Right hindlimb (tissue), 1 donor: ENCODE measurements at places on chromosomes 5 and 9.
A peak's percentile ranks its signal among the peaks of the same experiment; 100 is the strongest.

DNA sequence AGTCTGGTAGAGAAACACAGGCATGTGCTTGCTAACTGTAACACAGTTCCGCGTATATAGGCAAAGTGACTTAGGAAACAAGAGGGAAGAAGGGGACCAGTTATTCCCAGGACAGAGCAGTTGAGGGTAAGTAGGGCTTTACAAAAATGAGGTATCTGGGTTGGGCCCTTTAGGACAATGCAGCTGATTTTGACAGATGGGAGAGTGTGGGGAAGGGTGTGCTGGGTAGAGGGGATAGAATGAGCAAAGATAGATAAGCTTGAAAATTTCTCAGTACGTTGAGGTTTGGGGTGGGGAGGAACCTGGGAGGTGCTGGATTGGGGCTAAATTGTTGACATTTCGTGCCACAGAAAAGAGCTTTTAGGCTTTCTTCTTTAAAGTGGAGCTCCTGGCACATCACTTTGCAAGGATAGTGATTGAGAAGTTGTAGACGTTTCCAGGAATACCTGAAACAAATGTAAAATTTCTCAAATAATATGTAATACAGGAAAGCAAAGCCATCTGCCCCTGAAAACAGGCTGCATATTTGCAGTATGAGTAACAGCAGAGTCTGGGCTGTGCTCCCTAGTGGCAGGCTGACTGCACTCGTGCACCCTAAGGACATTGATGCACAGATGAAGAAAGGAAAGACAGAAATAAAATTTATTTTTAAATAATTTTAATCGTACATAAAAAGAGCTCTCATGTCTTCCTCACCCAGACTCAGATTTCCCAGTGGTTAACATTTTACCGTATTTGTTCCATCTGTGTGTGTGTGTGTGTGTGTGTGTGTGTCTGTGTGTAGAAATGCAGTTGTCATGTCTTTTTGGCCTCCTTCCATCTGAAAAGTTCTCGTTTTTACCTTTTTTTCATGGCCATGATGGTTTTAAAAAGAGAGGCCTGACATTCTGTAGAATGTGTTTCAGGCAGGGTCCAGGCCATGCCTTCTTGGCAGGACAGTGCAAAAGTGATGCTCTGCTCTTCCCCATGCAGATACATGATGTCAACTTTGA lies 144.9 kb upstream of the DMRT1 start:
- no peak for DNase-seq

DNA sequence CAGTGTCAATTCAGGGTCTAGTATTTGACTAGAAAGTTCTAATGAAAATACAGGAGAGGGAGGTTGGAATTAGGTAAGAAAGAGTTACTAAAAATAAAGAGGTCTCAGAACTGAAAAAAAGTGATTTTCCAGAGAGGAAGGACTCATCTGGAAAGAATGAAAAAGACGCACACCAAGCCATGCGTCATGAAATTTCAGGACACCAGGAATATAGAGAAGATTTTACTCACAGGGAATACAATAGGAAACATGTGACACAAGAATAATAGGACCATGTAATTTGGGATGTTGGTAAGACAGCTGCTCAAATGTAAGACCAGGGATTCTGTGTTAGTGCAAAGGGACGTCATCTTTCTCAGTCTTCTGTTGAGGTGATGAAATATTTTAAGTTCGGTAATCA lies 224.7 kb downstream of the GDNF start:
- no peak for DNase-seq

DNA sequence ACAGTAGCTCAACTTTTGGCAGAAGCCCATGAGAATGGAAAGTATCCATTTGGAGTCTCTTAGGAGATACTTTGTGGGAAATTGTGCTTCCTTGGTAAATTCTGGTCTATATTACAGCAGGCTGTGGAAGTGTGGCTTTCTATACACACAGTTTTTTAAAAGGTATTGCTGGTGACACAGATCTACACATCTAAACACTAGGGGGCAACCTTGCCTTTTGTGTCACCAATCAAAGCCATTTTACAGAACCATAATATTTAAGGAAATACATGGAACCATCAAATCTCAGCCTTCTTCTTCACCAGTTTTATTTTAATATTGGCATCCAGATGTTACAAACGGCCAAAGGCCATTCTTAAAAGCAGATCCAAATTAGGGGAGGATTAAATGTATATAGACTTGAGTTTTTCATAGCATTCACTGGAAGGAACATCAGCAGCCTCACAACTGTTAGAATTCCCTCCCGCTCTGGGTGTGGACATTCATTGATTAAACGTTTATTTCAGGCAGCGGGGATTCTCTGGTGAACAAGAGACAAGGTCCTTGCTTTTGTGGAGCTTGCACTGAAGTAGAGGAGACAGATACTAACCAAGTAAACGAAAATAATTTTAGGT lies 132.4 kb upstream of the EPB41L4A start:
- DNase-seq: peak; percentile 47

- DNase-seq: no peak
Observed at GRCh38 chr5:152650413-152650812, 245.3 kb upstream of the NMUR2 start.

- no peak for DNase-seq
Observed at GRCh38 chr9:127890053-127890452, 9.3 kb downstream of the ST6GALNAC6 start.

DNA sequence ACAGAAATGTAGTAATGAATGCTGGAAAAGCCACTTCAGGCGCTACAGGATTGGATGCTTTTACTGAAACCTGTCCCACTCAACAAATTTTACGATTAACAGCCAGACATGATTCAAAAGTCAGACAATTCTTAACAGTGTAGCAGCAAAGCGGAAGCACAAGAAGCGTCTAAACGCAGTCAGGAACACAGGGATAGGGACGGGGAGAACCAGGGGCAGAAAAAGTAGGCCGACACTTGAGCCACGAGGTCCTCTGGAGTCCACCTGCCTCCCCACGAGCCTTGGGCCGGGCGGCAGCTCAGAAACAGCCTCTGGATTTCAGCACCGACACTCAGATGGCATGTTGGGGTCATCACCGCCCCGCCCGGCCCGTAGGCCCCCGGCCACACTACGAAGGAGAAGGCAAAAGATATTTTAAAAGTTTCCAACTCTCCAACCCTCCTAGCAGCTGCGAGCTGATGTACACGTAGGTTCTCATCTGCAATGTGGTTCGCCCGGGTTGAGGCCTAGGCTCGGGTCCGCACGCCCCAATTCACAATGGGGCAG lies 615 bp downstream of the RACK1 start:
- DNase-seq: no peak

GRCh38 chr9:137734181-137734580 lies 115.4 kb downstream of the EHMT1 start:
- DNase-seq: no peak

DNA sequence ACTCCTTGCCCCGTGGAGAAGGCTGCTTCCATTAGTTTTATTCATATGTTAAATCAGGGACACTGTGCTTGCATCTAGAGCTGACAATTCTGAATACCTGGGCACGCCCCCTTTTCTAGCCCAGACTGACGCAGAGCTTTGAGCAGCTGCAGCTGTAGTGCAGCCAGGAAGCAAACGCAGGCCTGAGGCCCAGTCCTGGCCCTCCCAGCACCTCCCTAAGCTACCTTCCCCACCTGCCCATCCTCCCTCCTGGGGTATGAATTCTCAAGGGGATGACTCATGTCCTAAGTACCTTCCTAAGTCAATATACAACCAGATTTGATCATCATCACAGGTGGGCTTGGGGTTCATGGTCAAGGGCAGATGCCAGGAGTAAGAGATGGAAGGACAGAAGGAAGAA lies 3.5 kb downstream of the PHF19 start:
- no peak for DNase-seq

- no peak for DNase-seq
Observed at GRCh38 chr9:14175778-14176177, 138.2 kb downstream of the NFIB start.

GRCh38 chr9:26809795-26810194 lies 82.8 kb downstream of the CAAP1 start:
- no peak for DNase-seq

- peak; percentile 24 for DNase-seq
Observed at GRCh38 chr5:55227664-55228430, 732 bp upstream of the MCIDAS start.

DNA sequence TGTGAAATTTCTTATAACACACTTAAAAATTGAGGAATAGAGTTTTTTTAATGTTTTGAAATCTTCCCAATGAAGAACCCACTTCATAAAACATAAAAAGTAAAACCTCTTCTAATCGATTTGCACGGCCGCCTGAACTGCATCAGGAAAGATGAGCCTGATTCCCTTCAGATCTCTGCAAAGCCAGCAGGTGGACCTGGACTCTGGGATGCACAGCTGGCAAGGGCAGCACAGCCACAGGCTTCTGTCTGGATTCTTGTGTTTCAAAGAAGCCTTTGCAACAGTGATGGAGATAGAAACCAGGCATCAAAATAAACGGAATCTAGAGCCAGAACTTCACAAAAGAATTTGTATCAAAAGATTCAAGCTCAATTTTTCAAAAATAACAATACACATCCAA lies 36.0 kb upstream of the SPATA31C2 start:
- DNase-seq: peak; percentile 33

DNA sequence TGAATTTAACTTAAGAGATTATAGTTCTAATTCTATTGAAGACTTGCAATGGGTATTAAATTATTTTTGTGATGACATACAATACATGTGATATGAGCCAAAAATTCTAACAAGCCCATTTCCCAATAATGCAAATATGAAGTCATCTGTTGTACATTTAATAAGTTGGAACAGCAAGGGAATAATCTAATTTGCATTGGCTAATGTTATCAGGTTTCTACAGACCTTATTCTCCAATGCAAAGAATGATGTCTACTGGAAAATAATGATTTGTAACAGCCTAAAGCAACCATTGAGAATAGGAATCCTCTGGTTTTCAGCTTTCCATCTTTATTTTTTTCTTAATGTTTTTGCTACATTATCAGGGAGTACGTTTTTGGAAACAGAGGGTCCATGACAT lies 89.1 kb upstream of the MINAR2 start:
- DNase-seq: no peak

DNA sequence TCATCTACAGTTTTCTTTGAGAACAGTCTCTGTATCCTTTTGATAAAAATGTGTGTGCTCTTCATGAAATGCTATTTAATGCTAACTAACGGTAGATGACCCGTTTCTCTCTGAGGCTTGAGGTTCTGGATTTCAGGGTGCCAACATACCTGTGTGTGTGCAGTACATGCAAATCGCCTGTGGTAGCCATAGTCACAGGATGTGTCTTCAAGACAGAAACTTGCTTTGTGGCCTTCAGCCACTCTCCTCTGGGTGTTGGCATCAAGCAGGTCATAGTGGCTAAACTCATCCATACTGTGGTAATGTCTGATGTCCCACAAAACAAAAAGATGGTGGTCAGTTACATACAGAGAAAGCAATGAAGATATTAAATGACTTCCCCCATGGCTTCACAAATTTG lies 4.2 kb downstream of the LOX start:
- DNase-seq: no peak

DNA sequence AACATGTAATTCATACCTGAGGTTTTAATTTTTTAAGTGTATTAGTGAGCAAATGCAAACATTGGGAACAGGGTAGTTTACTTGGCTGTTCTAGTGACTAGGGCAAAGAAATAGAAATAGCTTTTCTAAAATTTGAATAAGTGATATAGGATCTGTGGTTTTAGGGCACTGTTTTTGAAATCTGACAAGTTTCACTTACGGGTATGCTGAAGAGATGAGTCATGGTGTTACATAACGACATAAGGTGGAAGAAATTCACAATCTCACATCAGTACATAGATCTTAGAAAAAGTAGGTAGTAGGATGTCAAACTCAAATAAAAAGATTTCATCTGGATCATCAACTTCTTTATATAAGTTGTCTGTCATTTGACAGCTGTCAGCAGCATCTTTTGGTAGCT lies 772.3 kb downstream of the MAT2B start:
- no peak for DNase-seq

DNA sequence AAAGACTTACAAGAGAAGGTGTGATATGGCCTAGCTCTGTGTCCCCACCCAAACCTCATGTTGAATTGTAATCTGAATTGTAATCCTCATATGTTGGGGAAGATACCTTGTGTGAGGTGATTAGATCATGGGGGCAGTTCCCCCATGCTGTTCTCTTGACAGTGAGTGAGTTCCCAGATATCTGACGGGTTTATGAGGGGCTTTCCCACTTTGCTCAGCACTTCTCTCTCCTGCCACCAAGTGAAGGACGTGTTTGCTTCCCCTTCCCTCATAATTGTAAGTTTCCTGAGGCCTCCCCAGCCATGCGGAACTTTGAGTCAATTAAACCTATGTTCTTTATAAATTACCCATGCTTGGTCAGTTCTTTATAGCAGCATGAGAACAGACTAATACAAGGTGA lies 49.0 kb downstream of the CDO1 start:
- DNase-seq: no peak

DNA sequence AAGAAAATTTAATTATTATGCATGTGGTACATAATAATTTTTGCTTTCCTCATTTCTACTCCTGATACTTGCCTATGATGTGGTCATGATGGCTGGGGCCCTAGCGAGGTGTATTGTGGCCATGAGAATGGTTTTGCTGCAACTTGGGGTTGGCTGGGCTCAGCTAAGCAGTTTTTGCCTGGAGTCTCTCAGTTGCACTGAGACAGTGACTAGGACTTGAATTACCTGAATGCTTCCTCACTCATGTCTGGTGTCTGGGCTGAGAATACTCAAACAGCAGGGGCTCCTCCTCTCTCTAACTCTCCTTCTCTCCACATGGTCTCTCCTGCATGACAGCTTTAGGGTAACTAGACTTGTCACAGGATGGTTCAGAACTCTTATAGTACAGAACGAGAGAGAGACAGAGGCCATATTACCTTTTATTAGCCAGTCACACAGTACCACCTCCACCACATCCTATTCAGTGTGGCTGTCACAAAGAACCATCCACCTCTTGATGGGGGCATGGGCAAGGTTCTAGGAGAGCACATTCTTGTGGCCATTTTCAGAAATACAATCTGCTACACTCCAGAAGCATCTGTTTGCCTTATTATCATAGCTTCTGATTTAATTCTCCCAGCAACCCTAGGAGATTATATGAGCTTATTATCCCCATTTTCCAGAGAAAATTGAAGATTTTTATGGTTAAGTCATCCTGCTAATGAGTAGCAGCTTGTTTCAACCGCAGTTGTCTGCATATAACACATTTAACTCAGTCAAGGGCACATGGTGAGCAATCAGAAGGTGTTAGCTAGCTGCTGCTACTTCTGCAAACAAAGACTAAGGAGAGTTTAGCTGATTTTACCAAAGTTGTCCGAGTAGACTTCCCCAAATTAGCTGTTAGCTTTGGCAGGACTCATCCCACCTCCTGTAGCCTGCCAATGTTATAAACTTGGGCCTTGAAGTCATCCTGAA lies 245.1 kb downstream of the DOCK8 start:
- DNase-seq: no peak

- DNase-seq: peak; percentile 40
Observed at GRCh38 chr9:20197976-20198685, 409.3 kb upstream of the SLC24A2 start.
